ENCODE measurements at places on chromosomes 5 and 9.

- DNase-seq, result no peak
Measured at GRCh38 chr5:133817456-133817855, 151.0 kb downstream of the C5orf15 start.

GRCh38 chr5:6868575-6869215 is 155.5 kb downstream of the TENT4A start:
- DNase-seq, result no peak

DNA sequence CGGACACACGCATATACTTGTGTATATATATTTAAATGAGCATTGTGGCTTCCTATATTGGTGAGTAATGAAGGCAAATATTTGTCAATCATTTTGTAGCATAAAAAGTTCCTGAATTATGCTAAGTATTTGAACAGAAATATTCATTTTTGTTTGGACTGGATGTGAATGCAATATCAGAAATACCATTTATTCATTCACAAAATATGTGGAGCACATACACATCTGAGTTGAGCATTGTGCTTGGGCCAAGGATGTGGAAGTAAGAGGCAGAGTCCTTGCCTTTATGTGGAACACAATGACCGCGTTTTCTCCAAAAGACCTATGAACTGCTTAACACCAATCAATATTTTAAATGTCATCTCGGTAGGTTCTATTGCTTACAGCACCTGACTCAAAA is 1086.5 kb downstream of the NR2F1-AS1 start:
- DNase-seq, result no peak

GRCh38 chr9:115992834-115993233 is 160.8 kb upstream of the PAPPA start:
- no peak for DNase-seq

- no peak for DNase-seq
Measured at GRCh38 chr5:196350-196749, 5.1 kb downstream of the LRRC14B start.

DNA sequence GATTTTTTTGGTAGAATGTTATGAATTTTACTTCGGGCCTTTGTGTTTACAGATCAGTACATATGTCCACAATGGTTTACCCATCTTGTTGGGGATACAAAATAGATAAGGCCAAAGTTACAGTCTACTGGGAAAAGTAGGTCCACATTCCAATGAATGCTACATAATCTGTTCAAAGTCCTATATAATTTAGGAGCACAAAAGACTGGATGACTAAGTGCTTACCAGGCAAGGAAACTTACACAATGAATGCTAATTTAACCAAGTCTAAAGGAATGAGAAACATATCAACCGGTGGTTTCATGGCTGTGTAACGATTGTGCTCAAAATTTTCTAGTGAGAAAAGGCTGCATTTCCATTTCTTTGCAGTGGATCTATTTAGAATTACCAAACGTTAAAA is 97.4 kb upstream of the TRPM3 start:
- no peak for DNase-seq

- no peak for DNase-seq
Measured at GRCh38 chr5:140005145-140005591, 37.9 kb downstream of the NRG2 start.

GRCh38 chr5:76406014-76406413 is 2.9 kb downstream of the IQGAP2 start:
- DNase-seq, result no peak

DNA sequence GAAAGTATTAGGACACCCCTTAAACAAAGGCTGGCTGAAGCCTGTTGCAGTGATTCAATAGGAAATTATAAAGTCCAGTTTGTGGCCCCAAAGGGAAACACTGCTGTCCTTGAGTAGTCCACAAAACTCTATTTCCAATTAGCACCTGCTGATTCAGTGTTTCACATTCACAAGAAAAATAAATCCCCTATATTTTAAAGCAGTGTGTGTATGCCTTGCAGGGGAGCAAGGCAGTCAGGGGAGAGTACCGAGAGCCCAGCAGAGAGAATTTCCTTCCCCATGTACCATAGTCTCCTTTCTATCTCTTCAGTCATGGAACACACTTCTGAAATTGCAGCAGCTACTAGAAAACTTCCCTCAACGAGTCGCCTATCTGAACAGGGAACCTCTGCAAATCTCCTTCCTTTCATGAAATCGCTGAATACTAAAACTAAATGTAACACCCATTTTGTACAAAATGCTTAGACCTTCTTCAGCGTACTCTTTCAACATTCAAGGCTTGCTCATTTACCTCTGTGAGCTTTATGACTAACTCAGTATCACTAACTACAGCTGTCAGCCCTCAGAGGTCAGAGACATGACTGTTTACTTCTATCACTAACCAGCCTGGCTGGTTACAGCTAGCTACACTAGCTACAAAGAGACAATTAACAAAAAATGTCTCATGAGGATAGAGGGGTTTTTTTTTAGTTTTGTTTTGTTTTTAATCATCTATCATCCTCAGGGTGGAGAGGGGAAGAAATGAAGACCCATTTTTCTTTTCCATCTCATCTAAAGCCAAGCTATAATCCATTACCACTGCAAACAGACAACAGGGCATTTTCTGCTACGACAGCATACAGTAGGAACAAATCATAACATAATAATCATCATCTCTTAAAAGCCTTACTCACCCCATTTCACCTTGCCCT is 188.7 kb downstream of the EBF1 start:
- DNase-seq, result no peak

GRCh38 chr9:136249877-136250559 is 4.4 kb upstream of the QSOX2 start:
- DNase-seq, result no peak

- no peak for DNase-seq
Measured at GRCh38 chr9:38359297-38359653, 33.2 kb upstream of the ALDH1B1 start.

DNA sequence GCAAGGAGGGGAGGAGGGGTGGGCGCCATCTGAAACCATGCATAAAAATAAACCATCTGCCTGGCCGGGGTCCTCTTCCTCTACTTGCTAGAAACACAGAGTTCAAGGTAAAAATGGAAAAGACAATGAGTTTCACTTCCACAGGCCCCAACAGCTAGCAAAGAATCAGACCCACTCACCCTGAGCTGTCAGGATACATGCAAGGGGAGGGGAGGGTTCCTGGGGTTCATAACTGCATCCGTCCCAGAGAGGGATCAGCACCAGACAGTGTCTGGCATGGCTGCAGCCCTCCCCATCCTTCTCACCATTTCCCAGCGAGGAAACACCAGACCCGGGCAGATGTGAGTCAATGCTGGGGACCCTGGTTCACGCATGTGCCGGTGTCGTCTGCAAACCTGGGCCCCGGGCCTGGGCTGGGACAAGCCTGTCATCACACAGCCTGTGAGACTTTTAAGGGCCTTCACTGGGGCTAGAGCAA is 55.4 kb downstream of the SEMA4D start:
- no peak for DNase-seq

- no peak for DNase-seq
Measured at GRCh38 chr9:20044686-20045085, 255.8 kb upstream of the SLC24A2 start.

DNA sequence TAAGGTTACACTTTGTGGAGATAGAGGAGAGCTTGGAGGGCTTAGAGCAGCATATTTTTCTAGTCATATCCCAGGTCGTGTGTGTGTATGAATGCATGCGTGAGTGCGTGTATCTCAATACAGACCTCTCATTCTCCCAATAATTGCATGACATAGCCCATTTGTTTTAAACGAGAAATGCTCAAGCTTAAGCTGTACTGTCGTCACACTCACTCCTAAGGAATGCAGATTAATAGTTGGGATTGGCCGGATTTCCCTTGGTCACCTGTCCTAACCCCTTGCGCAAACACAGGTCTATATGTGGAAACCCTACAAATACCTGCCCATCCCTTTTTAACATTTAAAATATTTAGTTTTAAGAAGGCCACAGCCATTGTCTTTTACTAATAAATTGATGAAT is 165.8 kb downstream of the SEMA5A start:
- no peak for DNase-seq

DNA sequence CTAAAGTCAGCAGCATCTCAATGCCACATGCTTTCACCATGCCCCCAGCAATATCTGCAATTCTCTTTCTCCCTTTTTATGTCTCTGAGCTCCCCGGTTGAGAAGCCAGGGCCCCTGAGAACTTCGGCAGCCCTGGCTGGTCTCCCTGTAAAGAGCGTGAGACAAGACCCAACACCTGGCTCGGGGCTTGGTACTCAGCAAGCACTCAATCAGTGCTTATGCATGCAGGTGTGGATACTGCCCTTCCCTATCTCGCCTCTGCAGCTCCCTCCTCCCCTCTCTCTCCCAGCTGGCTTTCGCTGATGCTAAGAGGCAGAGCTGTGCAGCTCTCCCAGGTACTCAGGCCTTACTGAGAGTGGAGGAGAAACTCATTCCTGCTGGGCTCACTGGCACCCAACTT is 41.7 kb upstream of the AKNA start:
- DNase-seq, result no peak

GRCh38 chr9:6793203-6793602 is 35.4 kb downstream of the KDM4C start:
- DNase-seq, result no peak

DNA sequence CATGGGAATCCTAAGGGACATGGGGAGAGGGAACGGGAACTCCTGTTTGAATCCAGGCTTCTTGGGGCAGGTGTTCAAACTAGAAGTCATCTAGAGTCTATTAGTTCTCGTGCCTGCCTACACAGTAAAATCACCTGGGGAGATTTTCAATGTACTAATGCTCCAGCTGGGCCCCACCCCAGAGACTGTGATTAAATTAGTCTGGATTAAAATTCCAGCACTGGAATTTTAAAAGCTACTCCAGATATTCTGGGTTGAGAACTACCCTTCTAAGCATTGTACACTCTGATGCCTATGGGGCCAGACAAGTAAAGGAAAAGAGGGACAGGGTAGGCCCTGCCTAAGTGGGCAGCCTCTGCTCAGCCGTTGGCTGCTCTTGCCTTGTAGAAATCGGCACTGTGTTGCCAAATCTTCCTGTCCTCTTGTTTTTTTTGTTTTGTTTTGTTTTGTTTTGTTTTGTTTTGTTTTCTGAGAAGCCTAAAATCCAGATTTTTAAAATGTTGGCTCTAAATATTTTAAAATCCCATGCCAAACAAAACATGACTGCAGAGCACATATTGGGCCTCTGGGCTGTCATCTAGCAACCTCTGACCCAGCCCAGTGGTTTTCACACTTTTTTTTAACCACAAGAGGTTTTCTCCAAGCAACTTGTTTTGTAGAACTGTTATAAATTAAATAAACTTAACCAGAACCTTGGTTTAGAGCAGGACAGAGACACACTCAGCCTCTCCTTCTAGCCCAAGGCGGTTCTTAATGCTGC is 29.0 kb downstream of the ADRB2 start:
- peak; percentile 45 for DNase-seq

GRCh38 chr5:67149951-67150523 is 46.6 kb downstream of the CD180 start:
- DNase-seq, result no peak

GRCh38 chr5:56481428-56482357 is 248.6 kb upstream of the ANKRD55 start:
- DNase-seq, result no peak

- DNase-seq, result no peak
Measured at GRCh38 chr5:169695025-169695625, 58.0 kb downstream of the DOCK2 start.

DNA sequence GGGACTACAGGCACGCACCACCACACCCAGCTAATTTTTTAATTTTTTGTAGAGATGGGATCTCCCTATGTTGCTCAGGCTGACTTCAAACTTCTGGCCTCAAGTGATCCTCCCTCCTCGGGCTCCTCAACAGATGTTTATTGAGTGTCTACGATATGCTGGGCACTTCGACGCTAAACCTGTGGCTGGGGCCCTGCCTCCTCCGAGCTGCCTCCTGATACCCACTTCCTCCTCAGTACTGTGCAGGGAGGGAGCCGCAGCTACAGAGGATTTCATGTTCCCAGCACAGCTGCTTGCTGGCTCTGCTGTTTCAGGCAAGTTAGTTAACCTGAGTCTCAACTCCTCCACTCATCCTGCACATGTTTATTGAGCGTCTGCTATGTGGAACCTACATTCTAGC is 9.6 kb downstream of the AIF1L start:
- DNase-seq, result no peak

- DNase-seq, result no peak
Measured at GRCh38 chr9:127915801-127916719, 781 bp downstream of the ST6GALNAC4 start.

DNA sequence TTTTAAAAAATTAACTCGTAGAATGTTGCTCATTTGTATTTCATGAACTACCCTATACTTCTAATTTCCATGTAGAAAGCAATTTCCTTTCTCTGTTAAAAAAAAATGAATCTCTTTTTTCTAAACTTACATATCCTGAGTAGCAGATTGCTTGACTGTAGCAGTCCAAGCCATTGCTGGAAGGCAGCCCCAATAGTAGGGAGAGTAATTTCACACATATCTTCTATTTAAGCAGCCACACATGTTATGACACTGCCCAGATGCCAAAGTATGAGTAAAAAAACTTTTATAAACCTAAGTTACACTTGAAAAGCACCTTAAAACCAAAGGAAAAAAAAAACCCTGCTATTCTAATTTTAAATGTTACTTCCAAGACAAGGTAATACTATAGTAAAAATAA is 69.6 kb downstream of the FBXL17 start:
- DNase-seq, result no peak

DNA sequence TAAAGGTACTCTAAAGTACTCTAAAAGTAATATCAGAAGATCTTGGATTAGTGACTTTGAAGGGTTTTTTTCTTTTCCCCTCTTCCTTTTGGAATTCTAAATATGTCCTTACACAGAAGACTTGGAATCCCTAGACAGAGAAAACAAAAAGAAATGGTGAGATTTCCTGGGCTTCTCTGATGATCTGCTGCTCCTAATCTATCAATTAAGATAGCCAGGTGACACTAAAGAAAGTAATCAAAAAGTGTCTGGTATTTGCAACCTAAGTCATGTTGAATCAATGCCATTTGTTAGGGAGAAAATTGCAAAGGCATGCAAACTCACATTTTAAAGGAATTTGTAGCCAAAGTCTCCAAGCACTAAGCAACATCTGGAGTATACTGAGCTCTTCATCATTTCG is 29.5 kb upstream of the MYO10 start:
- no peak for DNase-seq

GRCh38 chr5:112757468-112758208 is 20.0 kb downstream of the APC start:
- DNase-seq, result no peak

DNA sequence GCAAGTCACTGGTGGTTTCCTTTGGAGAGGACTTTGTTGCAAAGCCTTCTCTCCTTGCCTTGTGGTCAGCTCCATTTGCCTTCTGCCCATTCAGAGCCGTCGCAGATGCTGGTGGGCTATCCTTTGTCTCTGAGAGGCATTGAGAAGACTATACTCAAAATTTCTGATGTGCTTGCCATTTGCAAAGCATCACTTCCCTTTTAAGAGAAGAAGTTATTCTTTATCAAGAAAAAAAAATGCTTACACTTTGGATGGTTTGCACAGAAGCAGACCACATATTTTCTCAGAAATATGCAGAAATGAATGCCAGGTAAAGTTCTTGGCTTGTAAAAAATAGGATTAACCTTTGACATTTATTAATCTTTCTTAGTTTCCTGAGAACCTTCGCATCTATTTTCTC is 195.8 kb upstream of the KLF4 start:
- no peak for DNase-seq
